Activated CD4-positive, alpha-beta T cell treated with anti-CD3 and anti-CD28 coated beads, Interleukin-2, amount 50 U/mL, for 24 hours (primary cell): ENCODE measurements at places on chromosomes 1 and 21.

- DNase-seq, result peak; percentile 78
These were observed 22.9 kb downstream of the KCNA10 start for GRCh38 chr1:110495926-110496600.

DNA sequence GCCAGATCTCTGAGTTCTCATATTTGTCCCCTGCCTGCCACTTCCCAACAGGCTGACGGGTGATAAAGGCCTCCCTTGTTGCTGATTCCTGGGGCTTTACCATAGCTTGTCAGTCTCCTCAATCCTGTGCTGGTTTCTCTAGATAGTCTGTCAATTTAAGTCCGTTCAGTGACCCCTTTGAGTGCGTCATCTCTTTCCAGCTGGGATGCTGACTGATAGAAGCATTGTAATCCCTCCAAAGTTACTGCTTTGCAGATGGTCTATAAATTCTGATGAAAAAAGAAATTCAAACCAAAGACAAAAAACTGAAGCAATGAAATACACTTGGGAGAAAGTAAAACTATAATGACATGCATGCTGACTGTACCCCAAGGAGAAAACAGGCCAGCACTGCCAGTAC, 28.3 kb downstream of the RHOU start:
- DNase-seq, result no peak

DNA sequence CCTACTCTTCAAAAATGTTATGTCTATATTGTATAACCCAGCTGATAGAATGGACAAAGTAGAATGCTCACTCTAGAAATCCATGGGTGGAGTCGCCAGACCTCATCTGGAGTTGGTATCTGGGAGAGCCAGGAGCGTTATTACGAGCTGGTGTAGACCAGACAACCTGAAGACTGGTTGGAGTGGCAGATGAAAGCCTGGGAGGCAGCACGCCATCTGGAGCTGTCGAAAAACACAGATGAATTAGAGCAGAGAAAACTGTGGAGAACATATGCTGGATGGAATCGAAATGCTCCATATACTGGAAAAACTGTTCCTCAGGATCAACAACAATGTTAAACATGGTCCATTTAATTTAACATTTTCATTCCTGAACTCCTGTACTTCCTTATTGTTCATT, 333.6 kb downstream of the KCTD3 start:
- DNase-seq, result no peak

- DNase-seq, result no peak
These were observed at the start of gene SNX7 for GRCh38 chr1:98661544-98662355. TSS of gene SNX7 (plus strand) at chr1:98661721. CDS start at chr1:98661732, 11 bp downstream.
